Psoas muscle (tissue), 8 donors: ENCODE measurements at places on chromosomes 2 and 18. TPM values are rescaled to one million over a fixed set of nuclear protein-coding genes. Genes with fewer than 3 reads are reported as not detected.

CNGA3 gene
- not detected for total RNA-seq

PHLPP1 gene
- total RNA-seq, result 5.7 TPM

DNA sequence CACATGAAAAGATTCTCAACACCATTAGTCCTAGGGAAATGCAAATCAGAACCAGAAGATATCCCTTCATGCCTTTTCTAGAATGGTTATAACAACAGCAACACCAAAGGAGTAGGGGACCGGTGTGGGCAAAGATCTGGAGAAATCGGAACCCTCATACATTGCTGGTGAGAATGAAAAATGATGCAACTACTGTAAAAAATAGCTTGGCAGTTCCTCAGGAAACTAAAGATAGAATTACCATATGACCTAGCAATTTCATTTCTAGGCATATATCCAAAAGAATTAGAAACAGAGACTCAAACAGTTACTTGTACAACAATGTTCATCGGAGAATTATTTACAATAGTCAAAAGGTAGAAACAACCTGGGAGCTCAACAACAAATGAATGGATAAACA is 29.2 kb upstream of the CDH7 start:
- no peaks in the 10 kb centered on the region for H3K27me3 ChIP-seq
- no peaks in the 10 kb centered on the region for H3K4me1 ChIP-seq
- no peaks in the 10 kb centered on the region for H3K36me3 ChIP-seq
- no peak overlapping the region for H3K4me3 ChIP-seq

DNA sequence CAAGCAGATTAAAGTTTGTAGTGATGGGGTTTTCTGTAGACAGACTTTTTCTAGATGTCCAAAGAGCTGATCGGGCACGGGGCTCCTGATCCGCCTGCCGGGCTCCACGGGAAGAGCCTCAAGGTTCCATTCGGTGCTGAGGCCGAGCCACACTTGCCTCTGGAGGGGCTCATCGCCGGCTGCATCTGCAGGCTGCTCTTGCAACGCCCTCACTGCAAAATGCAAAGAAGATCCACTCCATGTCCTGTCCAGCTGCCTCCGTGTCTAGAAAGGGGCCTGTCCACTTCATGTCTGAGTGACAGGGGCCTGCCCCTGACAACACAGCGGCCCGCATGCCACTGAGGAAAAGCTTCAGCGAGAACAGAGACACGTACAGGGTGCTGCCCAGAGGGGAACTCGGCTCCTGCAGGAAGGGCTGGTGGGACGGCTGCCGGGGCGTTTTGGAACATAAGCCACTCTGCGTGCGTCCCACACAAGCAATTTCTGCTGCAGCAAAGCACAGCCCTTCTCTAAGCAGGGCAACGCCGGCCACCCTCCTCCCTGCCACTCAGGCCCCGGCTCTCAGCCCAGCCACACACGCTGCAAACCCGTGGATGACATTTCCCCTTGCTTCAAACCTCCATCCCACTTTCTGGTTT is 53.6 kb upstream of the CTDP1 start:
- H3K27ac ChIP-seq, result no peak overlapping the region
- H3K4me3 ChIP-seq, result no peak overlapping the region
- no peaks in the 10 kb centered on the region for H3K27me3 ChIP-seq

- H3K36me3 ChIP-seq, result no peaks in the 10 kb centered on the region
- peaks cover 5% of the 10 kb centered on the region for H3K27me3 ChIP-seq
- no peaks in the 10 kb centered on the region for H3K4me1 ChIP-seq
- H3K27ac ChIP-seq, result no peak overlapping the region
Measured at GRCh38 chr2:208077276-208077675, 47.0 kb downstream of the CRYGD start.

DNA sequence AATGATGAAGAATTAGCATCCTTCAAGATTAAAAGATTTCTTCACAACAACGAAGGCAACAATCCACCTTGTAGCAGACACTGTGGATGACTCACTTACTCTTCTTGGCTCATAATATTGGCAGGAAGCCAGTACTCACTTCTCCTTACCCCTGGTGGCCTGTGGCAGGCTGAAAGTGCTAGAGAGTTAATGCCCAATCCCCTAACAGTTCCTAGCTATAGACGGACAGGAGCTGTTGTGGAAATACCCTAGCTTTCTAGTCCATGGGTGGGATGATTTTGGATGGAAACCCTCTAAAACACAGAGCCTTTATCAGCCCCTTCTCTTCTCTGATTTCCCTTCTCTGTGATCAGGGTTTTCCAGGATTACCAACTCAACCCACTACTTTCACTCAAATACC is 128.6 kb upstream of the NYAP2 start:
- no peaks in the 10 kb centered on the region for H3K4me1 ChIP-seq
- H3K36me3 ChIP-seq, result no peaks in the 10 kb centered on the region
- no peak for DNase-seq
- no peak overlapping the region for H3K4me3 ChIP-seq
- no peaks in the 10 kb centered on the region for H3K27me3 ChIP-seq
- H3K27ac ChIP-seq, result no peak overlapping the region

DNA sequence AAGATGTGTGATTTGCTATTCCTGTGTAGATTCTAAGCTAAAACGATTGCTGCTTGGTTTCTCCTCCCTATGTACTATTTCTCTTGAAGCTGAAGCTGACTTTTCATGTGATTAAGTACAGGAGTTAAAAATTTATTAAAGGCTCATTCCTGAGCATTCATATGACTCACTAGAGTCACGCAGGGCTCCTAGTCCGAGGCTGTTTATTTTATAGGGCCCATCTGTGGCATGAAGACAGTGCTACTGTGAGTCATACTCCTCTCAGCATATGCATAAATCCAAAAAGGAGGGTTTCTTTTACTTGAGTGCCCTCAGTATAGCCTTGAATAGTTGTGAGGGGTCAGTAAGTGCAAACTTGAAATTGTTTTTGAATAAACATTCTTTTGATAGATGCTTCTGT is 378.8 kb downstream of the PTPRM start:
- no peak overlapping the region for H3K27ac ChIP-seq
- H3K27me3 ChIP-seq, result no peaks in the 10 kb centered on the region
- peaks cover 14% of the 10 kb centered on the region for H3K4me1 ChIP-seq
- DNase-seq, result no peak
